ENCODE measurements at places on chromosomes 1 and 21.

GRCh38 chr1:227218870-227219573 lies 99.3 kb downstream of the CDC42BPA start:
- DNase-seq, result no peak

- DNase-seq, result no peak
Observed at GRCh38 chr1:10793129-10793651, 3.3 kb downstream of the CASZ1 start.

- no peak for DNase-seq
Observed at GRCh38 chr1:15616373-15617172, 685 bp upstream of the DDI2 start.

GRCh38 chr1:67355745-67356424 lies 48.2 kb downstream of the IL12RB2 start:
- DNase-seq, result no peak

DNA sequence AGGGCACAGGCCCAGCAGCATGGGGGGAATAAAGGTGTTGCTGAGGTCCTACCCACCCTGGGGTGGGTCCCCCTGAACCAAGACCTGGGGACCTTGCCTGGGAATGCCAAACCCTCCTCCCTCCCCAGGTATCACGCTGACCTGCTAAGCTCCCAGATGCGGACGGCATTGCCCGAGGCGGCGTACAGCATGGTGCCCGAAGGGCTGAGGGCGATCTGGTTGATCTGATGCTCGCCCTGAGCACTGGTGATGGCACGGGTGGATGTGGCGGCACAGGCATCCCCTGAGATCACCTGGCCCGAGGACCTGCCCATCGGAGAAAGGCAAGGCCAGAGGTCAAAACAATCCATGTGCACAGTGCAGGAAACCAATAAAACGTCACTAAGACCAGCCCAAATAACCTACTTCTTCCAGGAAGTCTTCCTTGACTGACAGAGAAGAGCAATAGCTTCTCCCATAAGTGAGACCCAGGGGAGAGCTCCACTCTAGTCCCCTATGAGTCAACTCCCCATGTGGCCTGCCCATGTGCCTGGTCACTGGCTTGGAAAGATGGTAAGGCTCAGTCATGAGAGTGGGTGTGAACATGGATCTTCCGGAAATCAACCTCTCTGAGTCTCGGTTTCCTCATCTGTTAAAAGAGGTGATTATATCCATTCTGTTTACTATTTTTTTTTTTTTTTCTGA lies 46.3 kb downstream of the KIF21B start:
- DNase-seq, result no peak

Data from NCI-H146 (cell line).